ENCODE measurements at places on chromosomes 13 and 19. TPM values are rescaled to one million over a fixed set of nuclear protein-coding genes. Genes with fewer than 3 reads are reported as not detected.

GRCh38 chr19:8938576-8938975 lies 71.6 kb downstream of the MUC16 start:
- no peaks in the 10 kb centered on the region for H3K36me3 ChIP-seq
- H3K27ac ChIP-seq, result no peak overlapping the region
- DNase-seq, result no peak
- no peak overlapping the region for H3K4me3 ChIP-seq

GRCh38 chr19:41804336-41804735 lies 7.9 kb downstream of the CEACAM3 start:
- peak overlapping the region; percentile 84 for H3K27ac ChIP-seq
- no peaks in the 10 kb centered on the region for H3K27me3 ChIP-seq
- DNase-seq, result no peak
- no peaks in the 10 kb centered on the region for H3K36me3 ChIP-seq

- peaks cover 4% of the 10 kb centered on the region for H3K27me3 ChIP-seq
- H3K4me1 ChIP-seq, result peaks cover 17% of the 10 kb centered on the region
- DNase-seq, result no peak
- H3K27ac ChIP-seq, result no peak overlapping the region
Observed at GRCh38 chr13:24925318-24926231, 161.6 kb downstream of the RNF17 start.

GRCh38 chr13:30142486-30143211 lies 164.7 kb downstream of the KATNAL1 start:
- no peak overlapping the region for H3K4me3 ChIP-seq
- no peaks in the 10 kb centered on the region for H3K36me3 ChIP-seq
- H3K27ac ChIP-seq, result no peak overlapping the region
- peaks cover 2% of the 10 kb centered on the region for H3K27me3 ChIP-seq
- no peak for DNase-seq
- H3K4me1 ChIP-seq, result peaks cover 37% of the 10 kb centered on the region

GRCh38 chr13:70034286-70034685 lies 73.3 kb upstream of the ATXN8OS start:
- H3K4me3 ChIP-seq, result no peak overlapping the region
- no peaks in the 10 kb centered on the region for H3K27me3 ChIP-seq
- no peak overlapping the region for H3K27ac ChIP-seq
- no peaks in the 10 kb centered on the region for H3K4me1 ChIP-seq
- no peak for DNase-seq

GRCh38 chr13:51608857-51609406 lies 24.7 kb downstream of the WDFY2 start:
- peaks cover 66% of the 10 kb centered on the region for H3K4me1 ChIP-seq
- H3K27ac ChIP-seq, result peak overlapping the region; percentile 84
- no peaks in the 10 kb centered on the region for H3K27me3 ChIP-seq

- H3K27me3 ChIP-seq, result no peaks in the 10 kb centered on the region
- H3K36me3 ChIP-seq, result no peaks in the 10 kb centered on the region
- peaks cover 28% of the 10 kb centered on the region for H3K4me1 ChIP-seq
- peak overlapping the region; percentile 84 for H3K27ac ChIP-seq
Observed at GRCh38 chr19:11813703-11814028, 407 bp upstream of the ZNF440 start.

The CCDC169 gene
- not detected for total RNA-seq

The PINLYP gene
- total RNA-seq, result 2.1 TPM

The ZNF491 gene
- total RNA-seq, result 1.4 TPM
